Fibroblast of lung (primary cell): ENCODE measurements at places on chromosomes 13 and 19.

- no peak for DNase-seq
These were observed 18.3 kb downstream of the FBXO27 start for GRCh38 chr19:39014037-39014436.

DNA sequence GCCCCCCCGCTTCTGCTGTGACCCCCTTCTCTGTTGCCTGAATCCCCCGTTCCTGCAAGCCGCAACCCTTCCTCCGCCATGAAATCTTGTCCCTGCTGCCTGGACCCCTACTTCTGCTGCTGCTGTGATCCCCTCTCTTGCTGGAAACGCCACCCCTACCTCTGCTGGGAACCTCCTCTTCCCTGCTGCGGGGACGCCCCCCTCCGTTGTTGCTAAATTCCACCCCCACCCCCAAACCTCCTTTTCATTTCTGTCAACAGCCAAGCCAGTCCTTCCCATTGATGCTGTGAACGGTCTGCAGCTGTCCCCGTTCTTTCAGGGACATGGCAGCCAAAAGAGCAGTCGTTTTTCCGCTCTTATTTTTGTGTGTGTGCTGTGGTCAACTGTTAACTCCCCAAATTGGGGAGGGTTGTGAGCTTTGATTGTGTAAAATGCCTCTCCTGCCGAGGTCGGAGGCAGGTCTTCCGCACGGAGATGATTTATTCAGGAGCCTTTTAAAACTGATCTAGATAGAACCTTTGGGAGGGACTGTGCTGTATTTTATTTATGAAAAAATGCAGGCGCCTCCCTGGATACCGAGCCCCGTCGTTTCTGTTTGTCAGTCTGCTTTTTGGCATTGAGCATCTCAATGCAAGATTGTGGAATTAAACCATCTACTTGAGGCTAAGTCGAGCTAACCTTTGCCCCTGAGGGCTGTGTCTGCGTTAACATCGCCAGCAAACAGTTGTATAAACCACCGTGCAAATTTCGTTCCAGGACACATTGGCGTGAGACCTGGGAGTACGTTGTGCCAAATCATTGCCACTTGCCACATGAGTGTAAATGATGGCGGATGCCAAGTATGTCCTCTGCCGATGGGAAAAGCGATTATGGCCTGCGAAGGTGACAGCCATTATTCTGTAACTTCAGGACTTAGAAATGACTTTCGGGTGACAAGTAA is 27.9 kb upstream of the NDUFS7 start:
- DNase-seq = peak; percentile 28

GRCh38 chr13:30027569-30028455 is 177.4 kb upstream of the UBL3 start:
- peak; percentile 61 for DNase-seq

- peak; percentile 92 for DNase-seq
These were observed 4.8 kb downstream of the COLGALT1 start for GRCh38 chr19:17560205-17560595.

- DNase-seq = no peak
These were observed 73.7 kb upstream of the PCDH9 start for GRCh38 chr13:67303661-67304333.

GRCh38 chr19:46385636-46386035 is 27.7 kb downstream of the CCDC8 start:
- DNase-seq = no peak
